ENCODE measurements at places on chromosomes 16 and 17. TPM values are rescaled to one million over a fixed set of nuclear protein-coding genes. Genes with fewer than 3 reads are reported as not detected.
A peak's percentile ranks its signal among the peaks of the same experiment; 100 is the strongest.

KIF19 gene
- 0.36 TPM for total RNA-seq

FBXO39 gene
- 2.5 TPM for total RNA-seq

SKAP1 gene
- 1.1 TPM for total RNA-seq

CDYL2 gene
- total RNA-seq: 63.7 TPM

PRSS53 gene
- 2.5 TPM for total RNA-seq

KRTAP3-1 gene
- total RNA-seq: not detected

DNA sequence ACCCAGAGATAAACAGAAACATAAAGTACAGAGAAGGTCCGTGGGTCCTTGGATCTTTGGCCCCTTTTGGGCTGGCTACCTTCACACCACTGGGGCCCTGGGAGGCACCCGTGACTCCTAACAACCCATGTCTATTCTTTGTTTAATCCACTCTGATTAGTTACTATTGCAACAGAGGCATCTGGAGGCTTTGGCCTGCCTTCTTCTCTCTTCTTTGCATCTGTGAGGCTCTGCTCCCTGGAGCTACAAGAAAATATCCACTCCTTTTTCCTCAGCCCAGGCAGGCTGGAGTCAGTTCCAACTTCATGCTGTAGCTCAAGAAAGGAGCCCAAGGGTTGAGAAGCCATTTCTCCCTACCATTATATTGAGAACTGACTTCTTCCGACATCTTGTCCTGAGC, 9.5 kb upstream of the CMIP start:
- DNase-seq: no peak

- no peak for DNase-seq
These were observed 69.4 kb downstream of the MRC2 start for GRCh38 chr17:62696726-62697490.

DNA sequence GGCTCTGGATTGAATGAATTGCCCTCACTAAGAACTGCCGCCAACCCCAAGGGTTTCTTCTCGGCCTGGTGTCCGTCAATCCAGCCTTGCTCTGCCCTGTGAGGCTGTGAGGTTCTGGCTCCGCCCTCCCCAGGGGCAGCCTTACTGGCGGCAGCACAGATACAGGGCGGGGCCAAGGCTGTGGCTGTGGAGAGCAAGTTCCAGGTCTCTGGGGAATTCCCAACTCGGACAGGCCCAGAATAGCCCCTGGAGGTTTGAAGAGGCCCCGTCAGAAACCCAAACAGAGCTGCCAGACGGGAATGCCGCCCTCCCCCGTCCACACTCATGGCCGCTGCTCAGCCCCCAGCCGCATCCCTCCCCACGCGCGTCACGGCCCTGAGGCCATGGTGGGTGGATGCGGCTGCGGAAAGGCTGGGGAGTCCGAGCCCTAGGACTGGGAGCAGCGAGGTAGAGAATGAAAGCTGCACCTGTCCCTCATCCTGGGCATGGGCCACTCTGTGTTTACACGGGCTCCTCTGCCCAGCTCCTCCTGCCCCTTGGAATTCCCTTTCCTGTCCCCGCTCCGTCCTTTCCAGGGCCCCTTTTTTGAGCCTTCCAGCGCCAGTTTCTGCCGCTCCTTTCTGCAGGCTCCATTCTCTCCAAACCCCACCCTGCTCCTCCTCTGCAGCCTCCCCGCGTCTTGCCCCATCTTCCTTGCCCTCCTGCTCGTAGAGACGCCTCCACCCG, 660 bp upstream of the PRRT2 start:
- peak; percentile 97 for DNase-seq

DNA sequence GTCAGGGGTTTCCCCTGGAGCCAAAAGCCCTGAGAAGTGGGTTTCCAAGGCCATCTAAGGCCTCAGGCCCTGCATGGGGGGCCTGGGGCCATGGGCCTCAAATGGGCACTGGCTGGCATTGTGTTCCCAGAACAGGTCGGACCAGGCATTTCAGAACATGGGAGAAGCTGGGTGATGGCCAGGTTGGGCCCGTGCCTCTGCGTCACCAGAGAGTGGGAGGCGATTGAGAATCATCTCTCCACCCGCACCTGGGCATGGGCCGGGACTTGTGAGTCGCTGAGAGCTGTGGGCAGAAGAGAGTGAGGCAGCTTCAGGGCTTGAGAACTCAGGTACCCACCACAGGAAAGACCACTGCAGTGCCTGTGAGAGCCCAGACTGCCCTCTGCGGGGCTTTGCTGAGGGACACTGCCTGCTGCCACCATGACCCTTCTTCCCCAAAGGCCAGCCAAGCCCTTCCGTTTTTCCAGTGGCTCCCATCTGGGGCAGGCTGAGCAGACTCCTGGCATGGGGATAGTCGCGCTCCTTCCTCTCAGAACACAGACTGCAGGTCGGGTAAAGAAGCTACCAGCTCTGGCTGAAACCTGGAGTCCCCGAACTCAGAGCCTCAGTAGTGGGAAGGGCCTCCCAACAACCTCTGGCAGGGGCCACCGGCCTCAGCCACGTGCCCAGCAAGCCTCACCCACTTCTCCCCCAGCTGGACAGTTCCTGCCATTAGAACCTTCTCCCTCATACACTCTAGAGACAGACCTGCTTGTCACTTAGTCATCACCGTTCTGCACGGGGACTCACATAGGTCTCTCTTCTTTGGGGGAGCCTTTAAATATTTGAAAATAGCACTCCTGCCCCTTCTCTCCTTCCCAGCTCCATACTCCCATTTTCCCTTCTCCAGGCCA, 1.6 kb downstream of the RAB11FIP4 start:
- DNase-seq: peak; percentile 15

DNA sequence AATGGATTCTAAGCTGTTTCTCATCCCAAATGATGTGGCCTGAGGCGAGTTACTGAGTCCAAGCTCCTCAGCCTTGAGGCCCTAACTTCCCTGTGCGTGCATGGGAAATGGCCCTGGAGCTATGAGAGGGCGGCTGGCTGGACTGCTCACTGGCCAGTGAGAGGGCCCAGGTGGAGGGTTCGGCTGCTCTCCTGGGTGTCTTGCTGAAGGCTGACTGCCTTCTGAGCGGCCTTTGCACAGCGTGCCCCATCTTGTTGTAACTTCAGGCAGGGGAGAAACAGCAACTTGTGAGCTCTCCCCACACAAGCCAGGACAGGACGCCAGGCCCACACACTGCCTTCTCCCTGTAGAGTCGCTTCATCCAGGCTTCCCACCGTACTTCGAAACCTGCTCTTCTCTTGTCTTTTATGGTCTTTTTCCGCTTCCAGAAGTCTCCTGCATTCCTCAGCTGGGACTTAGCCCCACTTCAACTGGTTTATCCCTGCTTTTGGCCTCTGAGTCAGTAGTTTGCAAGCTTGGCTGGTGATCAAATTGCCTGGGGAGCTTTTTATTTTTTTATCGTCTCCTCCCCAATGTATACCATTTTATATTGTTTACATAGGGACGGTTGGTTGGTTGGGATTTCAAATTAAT, 13.3 kb downstream of the CDH3 start:
- DNase-seq: peak; percentile 82

DNA sequence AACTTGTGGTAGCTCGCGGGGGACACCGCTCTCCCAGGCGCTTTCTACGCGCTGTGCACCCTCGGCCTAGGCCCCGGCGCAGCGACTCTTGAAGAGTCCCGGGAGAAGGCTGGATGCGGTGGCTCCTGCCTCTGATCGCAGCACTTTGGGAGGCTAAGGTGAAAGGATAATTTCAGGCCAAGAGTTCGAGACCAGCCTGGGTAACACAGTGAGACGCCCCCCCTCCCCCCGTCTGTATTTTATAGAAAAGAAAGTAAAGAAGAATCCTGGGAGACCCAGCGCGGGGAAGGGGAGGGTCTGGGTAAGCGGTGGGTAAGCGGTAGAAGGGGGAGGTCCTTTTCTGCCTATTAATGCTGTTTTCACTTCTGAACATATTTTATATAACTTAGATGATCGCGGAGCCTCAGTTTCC, 486 bp upstream of the PLLP start:
- no peak for DNase-seq

GRCh38 chr16:16924613-16925012, 545.7 kb downstream of the NPIPA7 start:
- DNase-seq: no peak

DNA sequence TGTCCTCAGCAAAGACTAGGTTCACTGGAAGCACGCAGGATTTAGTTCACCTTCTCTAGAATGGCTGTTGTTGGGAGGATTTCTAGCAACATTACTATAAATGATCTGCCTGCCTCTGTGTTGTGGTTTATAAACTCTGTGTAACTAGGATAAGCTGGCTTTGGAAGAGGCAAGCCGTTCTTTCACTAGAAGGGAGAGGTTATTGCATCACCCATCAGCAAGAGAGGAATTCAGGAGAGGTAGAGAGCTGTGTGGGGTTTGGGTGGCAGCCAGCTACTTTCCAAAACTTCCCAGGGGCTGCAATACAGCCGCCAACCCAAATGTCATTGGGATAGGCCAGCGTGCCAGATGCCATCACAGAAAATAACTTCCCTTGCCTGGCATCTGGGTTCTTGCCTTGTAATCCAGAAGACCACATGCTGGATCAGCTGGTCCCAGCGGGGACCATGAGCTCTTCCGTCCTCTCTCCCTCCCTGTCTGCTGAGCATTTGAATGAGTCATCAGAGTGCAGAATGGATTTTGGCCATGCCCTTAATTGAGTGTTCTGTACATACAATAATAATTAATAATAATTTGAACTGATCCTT, 95.7 kb upstream of the RBFOX1 start:
- no peak for DNase-seq

Data from prostate gland (tissue), 2 donors.